A549 treated with dexamethasone at 1 μM for 4 hours (cell line): ENCODE measurements at places on chromosomes 1 and 21. TPM values are rescaled to one million over a fixed set of nuclear protein-coding genes. Genes with fewer than 3 reads are reported as not detected.

Gene SPRR3
- total RNA-seq = not detected in 5 replicates

Gene FCGR3A
- not detected in 5 replicates for total RNA-seq

Gene AVPR1B
- total RNA-seq = not detected in 5 replicates

Gene GPX7
- not detected in 5 replicates for total RNA-seq
